ENCODE measurements at places on chromosomes 2 and 18.

- no peak for DNase-seq
Measured at GRCh38 chr2:217086038-217086522, 226.2 kb upstream of the TNP1 start.

DNA sequence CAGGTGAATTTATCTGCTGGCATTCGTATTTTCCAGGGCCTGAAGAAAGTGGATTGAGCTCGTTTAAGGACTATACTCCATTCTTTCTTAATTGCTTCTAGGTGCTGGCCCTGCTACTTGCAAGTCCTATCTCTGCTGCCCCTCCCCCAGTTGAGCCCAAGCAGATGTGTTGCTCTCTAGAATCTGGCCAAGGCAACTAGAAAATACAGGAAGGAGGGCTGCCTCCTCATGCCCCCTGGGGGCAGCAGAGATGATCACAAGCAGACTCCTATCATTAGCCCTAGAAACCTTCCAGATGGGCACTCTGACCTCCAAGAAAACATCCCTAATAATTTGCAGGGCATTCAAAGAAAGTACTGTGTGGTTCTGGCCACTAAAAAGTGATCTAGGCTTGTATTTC, 72.5 kb upstream of the CYP26B1 start:
- DNase-seq, result no peak

- DNase-seq, result no peak
Measured at GRCh38 chr18:12842459-12843380, 41.3 kb downstream of the PTPN2 start.

DNA sequence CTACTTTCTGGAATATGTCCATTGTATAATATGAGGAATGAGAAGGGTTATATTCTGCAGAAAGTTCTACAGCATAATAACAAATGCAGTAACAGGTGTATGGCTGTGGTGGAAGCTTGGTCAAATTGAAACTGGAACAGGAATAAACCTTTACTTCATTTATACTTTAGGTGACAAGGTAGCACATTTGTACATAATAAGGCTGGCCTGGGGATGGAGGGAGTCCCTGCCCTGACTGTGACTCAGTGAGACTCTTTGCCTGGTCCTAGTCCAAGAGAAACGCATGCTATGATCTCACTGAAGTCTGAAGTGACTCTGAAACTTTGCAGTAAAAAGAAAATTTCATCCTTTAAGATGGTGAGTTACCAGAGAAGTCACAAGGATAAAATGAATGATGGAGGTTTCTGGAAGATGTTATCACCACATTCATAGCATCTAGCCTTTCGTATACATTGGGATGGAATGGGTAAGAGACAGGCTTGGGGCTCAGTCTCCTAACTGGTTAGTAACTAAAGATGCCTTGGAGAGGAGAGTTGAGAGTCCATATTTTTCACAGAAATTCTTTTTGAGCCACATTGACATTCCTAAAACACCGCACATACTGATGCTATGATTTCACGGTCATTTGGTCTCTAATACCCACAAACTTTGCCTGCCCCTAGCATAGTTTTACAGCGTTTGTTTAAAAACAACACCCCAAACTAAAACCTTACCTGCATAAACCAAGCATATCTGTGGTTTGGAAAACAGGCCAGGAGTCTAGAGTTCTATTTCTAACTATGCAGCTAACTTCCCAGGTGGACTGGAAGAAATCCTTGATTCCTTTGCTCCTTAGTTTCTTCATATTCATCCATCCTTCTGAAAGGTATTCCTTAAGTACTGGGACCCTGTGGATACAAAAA, 42.4 kb upstream of the NABP1 start:
- no peak for DNase-seq

DNA sequence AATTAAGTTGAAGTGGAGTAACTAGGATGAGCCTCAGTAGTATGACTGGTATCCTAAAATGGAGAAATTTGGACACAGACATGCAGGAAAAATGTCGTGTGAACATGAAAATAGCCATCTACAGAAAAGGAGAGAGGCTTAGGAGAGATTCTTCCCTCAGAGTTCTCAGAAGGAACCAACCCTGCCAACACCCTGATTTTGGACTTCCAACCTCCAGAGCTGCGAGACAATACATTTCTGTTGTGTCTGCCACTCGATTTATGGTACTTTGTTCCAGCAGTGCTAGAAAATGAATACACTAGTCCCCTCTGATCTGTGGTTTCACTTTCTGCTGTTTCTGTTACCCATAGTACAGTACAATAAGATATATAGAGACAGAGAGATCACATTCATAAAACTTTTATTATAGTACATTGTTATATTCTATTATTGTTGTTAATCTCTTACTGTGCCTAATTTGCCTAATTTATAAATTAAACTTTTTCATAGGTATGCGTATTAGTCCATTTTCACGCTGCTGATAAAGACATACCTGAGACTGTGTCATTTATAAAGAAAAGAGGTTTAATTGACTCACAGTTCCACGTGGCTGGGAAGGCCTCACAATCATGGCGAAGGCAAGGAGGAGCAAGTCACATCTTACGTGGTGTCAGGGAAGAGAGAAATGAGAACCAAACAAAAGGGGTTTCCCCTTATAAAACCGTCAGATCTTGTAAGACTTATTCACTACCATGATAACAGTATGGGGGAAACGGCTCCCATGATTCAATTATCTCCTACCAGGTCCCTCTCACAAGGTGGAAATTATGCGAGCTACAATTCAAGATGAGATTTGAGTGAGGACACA, 41.3 kb downstream of the PLEKHA3 start:
- DNase-seq, result no peak

GRCh38 chr2:190267302-190267701, 52.3 kb downstream of the HIBCH start:
- DNase-seq, result no peak

- no peak for DNase-seq
Measured at GRCh38 chr18:9792565-9793245, 84.6 kb downstream of the RAB31 start.

GRCh38 chr2:64250751-64251423, 106.7 kb upstream of the PELI1 start:
- no peak for DNase-seq

DNA sequence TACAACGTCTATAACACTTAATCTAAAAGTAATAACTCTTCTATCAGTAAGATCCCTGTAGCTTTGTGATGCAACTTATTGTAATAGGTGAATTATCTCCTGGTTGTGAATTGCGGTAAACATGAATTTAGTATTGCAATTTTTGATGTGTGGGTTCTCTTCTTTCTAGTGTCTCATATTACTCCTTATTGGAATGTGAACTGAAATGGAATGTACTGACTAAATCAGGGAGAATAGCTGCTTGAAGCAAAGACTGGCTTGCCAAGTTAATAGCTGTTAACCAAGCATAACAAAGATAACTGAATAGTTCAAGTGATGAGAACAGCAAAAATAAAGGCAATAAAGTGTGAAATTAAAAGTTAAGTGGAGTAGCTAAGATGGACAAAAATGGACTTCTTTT, 60.5 kb upstream of the TFPI start:
- DNase-seq, result no peak

DNA sequence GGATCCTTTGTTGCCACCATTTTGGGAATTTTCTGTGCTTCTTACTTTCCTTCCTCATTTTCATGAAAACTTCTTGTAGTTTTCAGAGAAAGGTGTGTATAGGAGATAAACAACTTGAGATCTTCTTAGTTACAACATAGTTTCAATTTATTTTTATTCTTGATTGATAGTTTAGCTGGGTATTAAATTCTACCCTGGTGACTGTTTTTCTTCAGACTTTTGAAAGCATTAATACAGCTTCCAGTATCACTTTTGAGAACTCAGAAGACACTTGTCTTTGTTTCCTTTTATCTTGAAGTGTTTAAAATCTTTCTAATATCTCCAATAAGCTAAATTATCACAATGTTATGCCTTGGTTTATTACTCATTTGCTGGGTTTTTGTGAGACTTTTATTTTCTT, 167.5 kb upstream of the DPP10 start:
- no peak for DNase-seq

- DNase-seq, result no peak
Measured at GRCh38 chr18:37578886-37579513, 13.4 kb upstream of the CELF4 start.
